ENCODE measurements at places on chromosomes 3 and 15.
A peak's percentile ranks its signal among the peaks of the same experiment; 100 is the strongest.

GRCh38 chr3:17315897-17316296, 426.5 kb downstream of the TBC1D5 start:
- DNase-seq, result no peak

DNA sequence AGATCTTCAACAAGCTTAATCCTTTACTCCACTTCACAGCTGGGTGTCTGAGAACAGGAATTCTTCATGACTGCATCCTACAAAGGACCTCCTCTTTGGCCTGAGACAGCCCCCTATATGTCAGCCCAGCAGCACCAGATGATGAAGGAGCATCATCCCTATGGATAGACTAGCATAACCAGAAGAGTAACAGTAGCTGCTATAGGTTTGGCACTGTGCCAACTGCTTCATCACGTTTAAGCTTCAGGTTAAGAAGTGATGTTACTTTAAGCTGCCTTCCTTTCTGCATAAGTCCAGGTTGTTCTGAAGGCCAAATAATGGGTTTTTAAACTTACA, 50.6 kb downstream of the CMSS1 start:
- no peak for DNase-seq

DNA sequence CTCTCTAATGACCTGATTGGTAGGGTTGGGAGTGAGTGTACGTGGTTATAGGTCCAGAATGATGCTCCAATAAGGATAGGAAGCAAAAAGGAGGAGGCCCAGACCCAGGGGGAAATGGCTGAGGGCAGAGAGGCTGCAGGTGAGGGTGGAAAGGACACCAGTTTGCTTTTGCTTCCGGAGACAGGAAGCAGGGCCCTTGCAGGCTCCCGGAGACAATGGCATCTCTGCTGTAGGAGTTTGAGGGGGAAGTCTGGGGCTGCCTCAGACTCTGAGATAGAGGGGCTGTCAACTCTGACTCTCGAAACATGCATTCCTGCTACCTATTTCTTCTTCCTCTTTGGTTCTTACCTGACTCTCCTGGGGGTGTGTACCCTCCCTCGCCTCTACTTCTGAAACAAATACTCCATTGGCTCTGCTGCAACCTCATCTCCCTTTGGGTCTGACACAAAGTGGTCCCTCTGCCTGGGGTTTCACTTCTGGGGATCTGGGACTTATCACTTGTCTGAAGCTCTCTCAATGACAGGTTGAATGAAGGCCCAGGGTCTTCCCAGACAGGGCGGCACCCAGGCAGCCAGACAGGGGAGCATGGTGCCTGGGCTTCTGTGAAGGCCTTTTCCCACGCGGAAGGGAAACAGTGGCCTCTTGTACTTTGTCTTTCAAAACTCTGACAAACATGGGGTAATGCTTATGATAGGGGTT, 61.5 kb downstream of the CHRD start:
- no peak for DNase-seq

DNA sequence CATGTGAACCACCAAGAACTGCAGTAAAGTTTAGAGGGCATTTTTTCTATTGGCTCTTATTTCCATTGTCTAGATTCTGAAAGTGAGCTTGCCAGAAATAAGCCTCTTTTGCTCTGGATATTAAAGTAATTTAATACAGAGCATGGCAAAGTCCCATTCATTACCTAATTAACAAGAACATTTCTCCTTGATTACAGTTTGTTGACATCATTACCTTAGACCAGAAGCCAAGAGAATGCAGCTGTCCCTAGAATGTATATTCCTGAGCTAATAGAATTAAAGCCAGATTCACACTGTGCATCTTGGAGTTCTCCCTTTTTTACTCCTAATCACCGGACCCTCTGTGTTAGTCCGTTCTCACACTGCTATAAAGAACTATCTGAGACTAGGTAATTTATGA, 46.4 kb upstream of the TM4SF4 start:
- DNase-seq, result no peak

GRCh38 chr3:22916933-22917332, 286.2 kb upstream of the UBE2E2 start:
- no peak for DNase-seq

DNA sequence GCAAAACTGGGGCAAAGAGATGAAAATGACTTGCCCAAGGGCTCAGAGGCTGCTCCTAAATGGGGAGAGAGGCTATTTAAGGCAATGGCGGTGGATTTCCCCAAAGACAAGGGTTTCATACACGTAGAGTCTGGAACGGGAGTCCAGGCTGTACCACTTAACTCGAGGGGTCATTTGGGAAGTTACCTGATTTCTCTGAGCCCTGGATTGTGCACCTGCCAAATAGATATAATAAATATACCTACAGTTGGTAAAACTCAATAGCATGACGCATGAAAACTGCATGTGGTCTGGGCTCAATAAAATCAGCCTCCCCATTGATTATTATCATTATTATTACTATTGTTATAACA, 1.3 kb upstream of the ITPR1 start:
- no peak for DNase-seq

DNA sequence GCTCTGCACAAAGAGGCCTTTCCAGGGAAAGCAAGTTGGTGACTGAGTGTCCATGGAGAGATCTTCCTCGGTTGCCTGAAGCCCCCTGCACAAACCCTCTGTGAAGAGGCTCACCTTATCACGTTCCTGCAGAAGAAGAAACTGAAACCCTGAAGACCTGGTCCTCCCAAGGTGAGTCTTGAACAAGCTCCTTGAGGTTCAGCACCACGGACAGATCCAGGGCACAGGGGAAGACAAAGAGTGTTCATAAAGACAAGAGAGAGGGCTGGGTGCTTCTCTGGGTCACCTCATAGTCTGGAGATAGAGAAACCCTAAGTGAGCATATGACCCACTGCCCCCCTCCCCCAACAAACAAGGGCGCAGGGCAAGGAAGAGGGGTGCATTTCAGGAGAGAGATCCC, 21.7 kb upstream of the TBC1D21 start:
- DNase-seq, result peak; percentile 25

- DNase-seq, result no peak
Observed at GRCh38 chr15:59157840-59158700, 48.6 kb upstream of the LDHAL6B start.

- DNase-seq, result no peak
Observed at GRCh38 chr3:42148086-42148848, 57.1 kb downstream of the TRAK1 start.

DNA sequence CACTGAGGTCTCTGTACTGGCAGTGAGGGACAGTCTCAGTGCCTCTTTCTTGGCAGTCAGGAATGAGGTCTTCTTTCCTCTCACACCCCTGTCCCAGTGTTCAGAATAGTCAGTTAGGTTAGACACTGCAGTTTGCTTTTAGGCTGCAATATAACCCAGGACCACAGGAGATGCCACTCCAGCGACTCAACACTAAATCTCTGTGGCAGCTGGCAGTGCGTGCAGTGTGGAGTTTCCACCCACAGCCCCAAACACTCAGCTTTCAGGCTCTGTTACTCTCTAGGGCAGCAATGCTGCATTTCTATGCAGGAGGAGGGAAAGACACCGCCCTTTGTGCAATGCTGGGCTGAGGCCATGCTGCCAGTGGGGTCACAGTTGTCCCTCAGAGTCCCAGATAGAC, 150.2 kb upstream of the SUCLG2 start:
- DNase-seq, result no peak

- no peak for DNase-seq
Observed at GRCh38 chr3:56409790-56410189, 58.5 kb downstream of the ERC2 start.

DNA sequence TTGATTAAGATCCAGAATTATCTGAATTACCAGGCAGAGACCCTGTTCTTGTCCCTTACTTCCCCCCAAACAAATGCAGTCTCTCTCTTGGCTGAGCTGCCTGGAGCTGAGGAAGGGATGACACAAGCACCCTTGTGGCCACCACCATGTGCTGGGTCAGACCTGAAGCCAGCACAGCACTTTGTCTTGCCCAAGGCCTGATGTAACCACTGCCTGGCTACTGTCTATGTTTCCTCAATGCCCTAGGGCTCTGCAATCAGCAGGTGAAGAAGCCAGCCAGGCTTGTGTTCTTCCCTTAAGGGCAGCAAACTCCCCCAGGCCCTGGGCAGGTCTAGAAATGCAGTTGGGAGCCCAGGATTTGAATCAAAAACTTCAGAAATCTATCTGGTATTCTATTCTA, 15.8 kb upstream of the CASR start:
- DNase-seq, result no peak

DNA sequence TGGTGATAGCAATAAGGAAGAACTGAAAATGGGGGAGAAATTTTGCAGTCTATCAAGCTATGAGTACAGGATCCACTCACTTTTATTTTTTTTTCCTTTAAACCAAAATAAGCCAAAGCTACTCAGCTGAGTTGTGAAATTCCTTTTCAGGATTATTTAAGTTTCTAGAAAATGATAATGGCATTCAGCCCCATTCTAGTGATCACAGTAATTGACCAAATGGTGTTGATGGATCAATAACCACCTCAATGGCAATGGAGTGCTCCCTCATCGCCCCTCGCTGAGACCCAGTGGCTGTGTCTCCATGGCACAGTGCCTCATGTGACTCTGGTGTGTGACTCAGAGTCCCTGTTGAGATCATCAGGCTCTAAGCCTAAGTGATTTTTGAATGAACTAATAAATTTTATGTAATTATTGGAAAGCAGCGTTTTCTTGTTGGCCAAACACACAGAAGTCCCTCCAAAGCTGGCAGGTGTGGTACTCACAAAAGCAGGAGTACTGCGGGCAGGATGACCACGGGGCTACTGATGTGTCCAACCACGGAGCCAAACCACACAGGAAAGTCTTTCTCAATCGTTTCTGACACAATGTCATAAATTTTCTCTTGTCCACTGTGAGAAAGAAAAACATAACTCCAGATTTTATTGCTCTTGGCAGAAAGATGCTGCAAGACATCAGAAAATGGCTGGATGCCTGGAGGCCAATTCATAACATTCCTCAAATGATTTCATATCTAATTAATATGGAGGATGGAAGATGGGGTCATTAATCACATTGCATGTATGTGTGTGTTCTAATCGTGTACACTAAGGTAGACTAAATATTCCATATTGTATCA, 14.4 kb upstream of the STARD5 start:
- DNase-seq, result no peak

DNA sequence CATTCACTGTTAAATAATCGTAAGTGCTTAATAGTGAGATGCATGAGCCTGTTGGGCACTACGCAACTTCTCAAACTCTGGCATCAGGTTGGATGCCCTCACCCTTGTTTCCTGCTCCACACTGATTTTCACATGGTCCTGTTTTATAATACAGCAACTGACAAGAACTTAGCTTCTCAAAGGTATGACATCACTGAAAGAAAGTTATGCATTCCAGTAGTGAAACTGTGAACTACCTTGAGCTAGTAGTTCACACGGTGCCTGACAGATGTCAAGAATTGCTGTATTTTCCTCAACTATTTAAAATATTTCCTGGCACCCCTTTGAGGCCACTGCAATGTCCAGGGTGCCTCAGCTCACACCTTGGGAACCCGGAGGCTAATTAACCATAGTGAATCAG, 327.5 kb downstream of the RORA start:
- DNase-seq, result no peak

- DNase-seq, result peak; percentile 42
Observed at GRCh38 chr15:65212097-65212496, 824 bp upstream of the CILP start.

GRCh38 chr3:142904639-142905436, 16.0 kb upstream of the PCOLCE2 start:
- DNase-seq, result peak; percentile 15

- DNase-seq, result no peak
Observed at GRCh38 chr15:74865316-74865715, 7.8 kb downstream of the SCAMP2 start.

- DNase-seq, result no peak
Observed at GRCh38 chr15:83250781-83251180, 33.7 kb downstream of the BNC1 start.

DNA sequence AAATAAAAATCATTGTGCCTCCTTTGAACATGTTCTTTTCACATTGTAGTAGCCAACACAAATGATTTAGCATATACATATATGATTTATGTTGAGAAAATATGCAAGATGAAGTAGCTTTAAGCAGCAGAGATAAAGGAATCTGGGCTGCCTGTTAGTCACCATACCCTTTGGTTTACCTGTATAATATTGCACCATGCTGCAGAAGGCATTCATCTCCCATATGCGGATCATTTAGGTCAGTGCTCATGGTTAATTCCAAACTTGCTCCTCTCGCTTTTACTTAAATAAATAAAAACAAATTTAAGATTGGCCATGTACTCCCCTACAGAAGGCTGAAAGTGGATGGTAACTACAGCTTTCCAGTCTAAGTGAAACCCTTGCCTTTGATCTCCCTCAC, 86.7 kb upstream of the TBL1XR1 start:
- no peak for DNase-seq

DNA sequence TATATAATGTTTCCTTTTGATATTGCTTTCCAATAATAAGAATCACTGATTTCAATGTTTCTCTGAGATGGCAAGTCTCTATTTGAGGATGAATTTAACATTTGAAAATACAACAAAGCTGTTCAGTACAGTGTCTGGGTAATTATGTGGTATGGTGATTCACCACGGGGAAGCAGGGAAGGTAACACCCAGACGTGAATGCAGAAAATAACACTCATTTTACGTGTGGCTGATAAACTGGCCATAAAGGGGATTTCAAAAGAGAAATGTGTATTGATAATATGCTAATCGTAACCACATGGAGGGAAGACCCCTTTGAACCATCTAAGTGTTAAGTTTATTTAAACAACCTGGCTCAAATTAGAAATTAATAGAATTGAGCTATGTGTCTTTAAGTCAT, 344.6 kb downstream of the GRM7 start:
- no peak for DNase-seq

DNA sequence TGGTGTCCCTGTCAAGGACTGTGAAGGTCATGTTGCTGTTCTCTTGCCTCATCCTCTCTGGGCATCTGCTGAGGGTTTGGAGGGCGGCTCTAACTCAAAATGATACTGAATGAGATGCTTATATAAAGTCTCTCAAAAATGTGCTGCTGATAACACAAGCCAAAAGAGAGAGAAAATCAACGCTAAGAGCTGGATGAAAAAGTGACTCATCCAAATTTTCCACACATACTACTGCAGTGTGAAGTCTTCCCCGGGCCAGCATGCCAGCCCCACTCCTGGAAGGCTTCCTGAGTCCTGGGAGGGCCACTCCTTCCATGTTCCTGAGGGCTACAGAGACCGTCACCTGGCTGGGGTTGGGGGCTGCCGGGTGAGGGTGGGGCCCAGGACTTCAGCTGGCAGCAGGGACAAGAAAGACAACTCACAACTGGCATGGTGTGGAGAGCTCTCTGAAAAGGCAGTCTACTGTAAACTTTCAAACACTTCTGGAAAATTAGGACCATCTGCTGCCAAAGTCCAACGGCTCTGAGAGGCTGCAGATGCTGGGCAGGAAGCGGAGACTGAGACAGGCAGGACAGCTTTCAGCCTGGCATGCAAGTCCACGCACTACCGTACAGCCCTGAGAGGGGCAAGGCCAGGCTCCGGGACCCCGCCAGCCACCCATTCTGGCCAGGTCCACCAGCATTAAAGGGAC, 200.3 kb downstream of the ADAMTS17 start:
- no peak for DNase-seq

- DNase-seq, result no peak
Observed at GRCh38 chr3:13322324-13322723, 97.8 kb downstream of the NUP210 start.

GRCh38 chr3:186375443-186375842, 13.4 kb upstream of the DGKG start:
- no peak for DNase-seq

GRCh38 chr3:149316437-149316836, 17.0 kb downstream of the TM4SF18 start:
- no peak for DNase-seq
